AML-193 (cell line): ENCODE measurements at places on chromosomes 6 and 20.

GRCh38 chr6:27451660-27452390 lies 21.1 kb downstream of the ZNF184 start:
- DNase-seq: no peak

DNA sequence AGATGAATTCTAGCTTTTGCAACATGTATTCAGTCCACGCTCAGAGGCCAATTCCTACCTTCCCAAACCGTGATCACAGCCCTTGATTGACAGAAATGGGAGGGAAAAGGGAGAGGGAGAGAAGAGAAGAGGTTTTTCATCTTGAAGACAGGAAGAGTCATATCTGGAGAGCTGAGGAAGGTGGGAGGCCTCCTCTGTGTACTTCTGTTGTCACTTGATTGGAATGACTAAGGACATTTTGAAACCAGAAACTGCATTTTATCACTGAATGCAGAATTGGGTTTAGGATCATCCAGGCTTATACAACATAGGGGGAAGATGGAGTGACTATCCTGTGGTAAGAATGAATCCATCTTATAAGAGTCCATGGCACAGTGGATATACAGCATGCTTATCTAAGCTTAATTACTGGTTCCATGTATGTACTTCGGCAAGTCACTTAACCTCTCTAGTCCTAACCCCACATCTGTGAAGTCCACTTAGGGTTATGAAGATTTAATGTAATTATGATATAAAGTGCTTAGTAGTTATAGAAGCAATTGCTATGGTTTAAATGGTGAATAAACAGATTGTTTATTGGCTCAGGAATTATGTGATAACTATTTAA lies 144.0 kb downstream of the BCKDHB start:
- DNase-seq: no peak

DNA sequence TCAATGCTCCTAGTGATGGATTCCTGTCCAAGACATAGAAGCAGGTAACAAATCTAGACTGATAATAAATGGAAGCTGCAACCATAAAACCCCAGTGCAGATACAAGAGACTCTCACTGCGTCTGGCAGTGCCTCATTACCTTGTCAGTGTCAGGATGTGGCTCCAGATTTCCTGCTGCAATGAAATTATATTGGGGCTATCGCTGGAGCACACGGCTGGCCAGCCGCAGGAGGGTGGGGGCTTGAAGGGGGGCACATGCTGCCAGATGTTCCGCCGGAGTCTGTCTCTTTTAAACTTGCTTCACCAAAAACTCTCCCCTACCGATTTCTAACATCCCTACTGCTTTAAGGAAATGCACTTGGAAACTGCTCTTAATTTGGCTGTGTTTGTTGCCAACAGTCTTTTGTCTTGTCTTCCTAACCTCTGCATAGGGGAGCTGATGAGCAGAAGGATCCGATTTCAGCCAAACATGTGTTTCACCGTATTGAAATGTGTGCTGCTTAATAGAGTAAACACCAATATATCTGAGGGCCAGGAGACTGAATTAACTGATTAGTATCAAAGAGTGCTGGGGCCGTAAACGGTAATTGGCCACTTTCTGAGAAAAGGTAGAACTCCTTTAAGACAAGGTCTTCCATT lies 102.2 kb upstream of the EXOC2 start:
- DNase-seq: no peak

DNA sequence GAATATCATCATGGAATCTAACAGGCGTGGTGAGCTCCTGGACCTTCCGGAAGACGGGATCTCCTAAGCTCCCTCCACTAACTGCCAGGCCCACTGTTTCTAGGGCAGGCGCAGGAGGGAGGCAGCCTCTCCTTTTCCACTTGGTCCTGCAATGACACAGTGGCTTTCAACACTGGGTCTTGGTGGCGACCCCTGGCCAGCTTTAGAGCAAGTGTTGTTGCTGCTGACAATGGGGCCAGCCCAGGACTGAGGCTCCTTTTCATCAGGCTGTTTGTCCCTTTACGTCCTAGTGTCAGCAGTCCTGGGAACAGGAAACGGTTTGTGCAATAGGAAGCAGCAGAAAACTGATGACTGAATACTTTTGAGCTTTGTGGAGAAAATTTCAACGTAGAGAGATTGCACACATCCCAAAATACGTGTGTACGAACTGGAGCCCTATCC lies 9.7 kb upstream of the QKI start:
- DNase-seq: peak; percentile 68

DNA sequence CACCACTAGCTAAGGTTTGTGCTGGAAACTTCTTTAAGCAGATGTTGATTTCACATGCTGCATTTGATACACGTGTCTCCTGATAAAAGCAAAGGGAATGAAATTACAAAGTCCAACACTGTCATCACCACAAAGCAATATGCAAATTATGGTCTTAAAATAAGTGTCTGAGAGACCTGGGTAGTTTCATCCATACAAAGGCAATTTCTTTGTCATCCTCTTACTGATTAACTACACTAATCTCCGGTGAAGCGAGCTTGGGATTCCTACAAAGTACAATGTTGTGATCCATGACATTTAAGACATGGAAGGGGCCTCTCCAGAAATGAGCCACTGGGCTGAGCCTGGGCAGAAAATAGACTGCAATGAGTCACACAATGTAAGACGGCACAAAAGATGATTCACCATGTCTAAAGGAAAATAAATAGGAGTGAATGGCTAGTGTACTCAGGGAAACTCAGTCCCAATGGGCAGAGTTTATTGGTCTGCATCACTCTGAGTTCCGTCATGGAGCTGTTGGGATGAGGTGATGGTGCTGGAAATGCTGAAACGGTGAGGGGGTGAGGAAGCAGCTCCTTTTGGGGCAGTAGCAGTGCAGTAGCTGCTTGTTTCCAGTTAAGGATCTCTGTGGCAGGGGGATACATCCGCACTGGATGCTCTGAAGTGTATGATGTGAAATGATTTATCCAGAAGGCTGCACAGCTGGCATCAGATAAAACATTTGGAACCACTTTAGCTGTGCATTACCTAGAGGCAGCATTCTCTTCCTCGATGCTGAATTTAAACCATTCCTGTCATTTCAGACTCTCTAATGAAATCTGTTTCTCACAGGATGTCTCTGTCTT lies 103.3 kb downstream of the IBTK start:
- DNase-seq: no peak

DNA sequence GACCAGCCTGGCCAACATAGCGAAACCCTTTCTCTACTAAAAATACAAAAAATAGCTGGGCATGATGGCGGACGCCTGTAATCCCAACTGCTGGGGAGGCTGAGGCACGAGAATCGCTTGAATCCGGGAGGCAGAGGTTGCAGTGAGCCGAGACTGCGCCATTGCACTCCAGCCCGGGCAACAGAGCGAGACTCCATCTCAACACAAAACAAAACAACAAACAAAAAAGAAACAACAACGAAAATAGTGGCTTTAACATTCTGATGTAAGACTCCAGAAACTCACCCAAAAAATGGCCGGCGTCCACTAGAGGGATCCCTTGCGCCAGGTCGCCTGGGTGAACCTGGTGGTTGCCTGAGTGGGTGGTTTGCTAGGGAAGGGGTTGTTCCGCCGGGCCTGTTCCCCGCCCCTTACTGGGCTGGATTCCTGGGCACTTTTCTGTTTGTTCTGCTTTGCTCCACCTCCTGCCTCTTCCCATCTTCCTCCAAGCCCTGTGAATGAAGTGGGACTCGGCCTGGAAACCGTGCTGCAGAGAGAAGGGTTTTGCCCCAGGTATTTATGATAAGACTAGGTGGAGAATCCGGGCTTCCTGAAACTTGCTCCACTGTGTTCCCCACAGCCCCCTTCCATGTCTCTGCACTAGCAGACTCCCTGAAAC lies 1.5 kb downstream of the PABPC1L start:
- DNase-seq: peak; percentile 4

- DNase-seq: no peak
Measured at GRCh38 chr20:51756653-51757052, 11.5 kb downstream of the ATP9A start.

DNA sequence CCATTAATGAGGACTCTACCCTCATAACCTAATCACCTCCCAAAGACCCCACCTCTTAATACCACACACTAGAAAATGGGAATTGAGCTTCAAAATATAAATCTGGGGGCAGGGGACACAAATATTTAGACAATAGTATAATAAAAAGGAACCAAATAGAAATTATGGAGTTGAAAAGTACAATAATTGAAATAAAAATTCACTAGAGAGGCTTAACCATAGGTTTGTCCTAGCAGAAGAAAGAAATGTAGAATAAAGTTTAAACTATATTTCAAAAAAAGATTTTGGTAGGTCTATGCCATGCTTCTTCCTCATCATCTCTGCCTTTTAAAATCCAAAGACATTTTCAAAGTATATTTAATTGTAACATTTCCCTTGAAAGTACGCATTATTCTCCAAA lies 19.5 kb upstream of the HLA-DQA1 start:
- no peak for DNase-seq
